ENCODE measurements at places on chromosomes 5 and 9. TPM values are rescaled to one million over a fixed set of nuclear protein-coding genes. Genes with fewer than 3 reads are reported as not detected.

Gene DAPK1
- 29.0 TPM for total RNA-seq

Gene DNAJC21
- total RNA-seq, result 31.1 TPM

Gene DPH7
- 25.1 TPM for total RNA-seq

Gene PDE6A
- not detected for total RNA-seq

Gene PTGS1
- total RNA-seq, result 4.7 TPM

Gene PCDHB13
- 2.9 TPM for total RNA-seq

Gene SEMA5A
- 31.5 TPM for total RNA-seq

Gene C9orf72
- total RNA-seq, result 19.3 TPM

Gene HEMGN
- total RNA-seq, result 30.6 TPM

Gene PLPP7
- 4.6 TPM for total RNA-seq

Gene TAF11L5
- not detected for total RNA-seq

Gene IL13
- 0.10 TPM for total RNA-seq

Gene RGS7BP
- 0.89 TPM for total RNA-seq

Gene CDH6
- 6.9 TPM for total RNA-seq

Gene FAXDC2
- total RNA-seq, result 26.7 TPM

Gene PTTG1
- 32.2 TPM for total RNA-seq

Gene C5
- 10.3 TPM for total RNA-seq
